ENCODE measurements at places on chromosomes 12 and 14.

DNA sequence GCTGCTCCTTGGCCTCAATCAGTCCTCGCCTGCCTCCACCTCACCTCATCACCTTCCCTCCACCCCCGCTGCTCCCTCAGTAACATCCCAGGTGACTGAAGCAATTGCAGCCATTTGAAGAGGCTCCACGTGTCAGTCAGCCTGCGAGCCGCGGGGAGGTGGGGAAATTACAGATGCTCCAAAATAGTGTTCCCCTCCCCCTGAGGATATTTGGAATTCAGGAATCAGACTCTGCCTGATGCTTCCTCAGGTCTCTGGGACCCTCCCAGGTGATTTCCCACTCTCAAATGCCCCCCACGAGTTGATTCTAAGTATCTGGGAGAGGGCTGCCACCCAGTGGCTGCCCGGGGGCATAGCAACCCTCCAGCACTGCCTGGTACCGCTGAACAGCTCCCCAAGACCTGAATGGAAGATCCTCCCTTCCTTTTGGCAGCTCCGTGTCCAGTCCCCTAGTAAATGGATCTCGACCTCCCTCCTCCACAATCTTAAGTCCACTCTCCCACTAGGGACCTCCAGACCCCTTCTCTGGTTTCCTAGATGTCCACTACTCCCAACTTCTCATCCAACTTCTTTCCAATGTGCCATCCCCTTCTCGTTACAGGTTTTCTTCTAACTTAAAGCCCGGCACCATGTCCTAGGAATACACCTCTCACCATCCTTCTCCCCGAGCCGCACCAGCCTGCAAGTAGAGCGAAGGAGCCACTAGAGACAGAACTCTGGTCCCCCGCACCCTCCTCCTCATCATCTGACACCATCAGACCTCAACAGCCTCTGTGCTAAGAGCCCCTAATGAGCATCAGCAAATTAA lies 1.4 kb upstream of the ASIC1 start:
- DNase-seq, result no peak

DNA sequence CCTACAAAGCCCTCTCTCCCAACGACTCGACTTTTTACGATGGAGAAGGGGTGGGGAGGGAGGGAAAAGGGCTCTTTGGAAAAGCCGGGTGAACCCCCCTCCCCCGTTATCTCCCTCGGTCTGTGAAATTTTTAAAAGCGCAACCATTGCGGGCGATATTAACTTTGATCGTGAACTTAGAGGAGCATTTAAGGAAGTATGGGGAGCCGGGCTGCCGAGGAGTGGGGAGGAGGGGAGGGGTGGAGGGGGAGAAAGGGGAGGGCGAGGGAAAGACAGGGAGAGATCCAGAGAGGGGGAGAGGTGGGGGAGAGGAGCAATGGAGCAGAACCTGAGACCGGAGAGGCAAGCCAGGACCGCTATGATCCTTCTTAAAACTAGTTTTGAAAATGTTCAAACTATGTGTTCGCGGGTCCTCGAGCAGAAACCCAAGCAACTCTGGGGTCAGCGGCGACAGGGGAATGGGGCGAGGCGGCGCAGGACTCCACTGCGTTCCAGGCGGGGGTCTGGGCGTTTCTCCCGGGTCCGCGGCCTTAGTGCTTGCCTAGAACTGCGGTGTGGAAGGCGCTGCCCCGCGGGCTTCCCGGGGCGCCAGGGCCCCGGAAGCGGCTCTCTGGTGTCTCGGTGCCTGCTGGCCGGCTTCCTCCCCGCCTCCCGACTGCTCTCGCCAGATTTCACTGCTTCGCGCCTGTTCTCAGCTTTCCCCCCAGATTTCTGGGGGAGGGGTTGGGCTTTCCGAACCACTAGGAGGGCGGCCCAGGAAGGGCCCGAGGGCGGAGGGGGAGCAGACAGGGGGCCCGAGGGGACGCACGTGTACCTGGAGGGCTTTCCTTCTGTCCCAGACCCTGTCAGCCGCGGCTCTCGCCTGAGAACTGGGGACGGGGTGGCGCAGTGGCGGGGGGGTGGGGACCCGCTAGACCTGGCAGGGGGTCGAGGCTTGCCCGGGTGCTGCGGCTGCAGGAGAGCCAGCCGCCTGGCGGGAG lies at the start of gene HOTAIR:
HOTAIR (minus strand) TSS at position 871 of the 980 bp plus-strand sequence.
- DNase-seq, result no peak

DNA sequence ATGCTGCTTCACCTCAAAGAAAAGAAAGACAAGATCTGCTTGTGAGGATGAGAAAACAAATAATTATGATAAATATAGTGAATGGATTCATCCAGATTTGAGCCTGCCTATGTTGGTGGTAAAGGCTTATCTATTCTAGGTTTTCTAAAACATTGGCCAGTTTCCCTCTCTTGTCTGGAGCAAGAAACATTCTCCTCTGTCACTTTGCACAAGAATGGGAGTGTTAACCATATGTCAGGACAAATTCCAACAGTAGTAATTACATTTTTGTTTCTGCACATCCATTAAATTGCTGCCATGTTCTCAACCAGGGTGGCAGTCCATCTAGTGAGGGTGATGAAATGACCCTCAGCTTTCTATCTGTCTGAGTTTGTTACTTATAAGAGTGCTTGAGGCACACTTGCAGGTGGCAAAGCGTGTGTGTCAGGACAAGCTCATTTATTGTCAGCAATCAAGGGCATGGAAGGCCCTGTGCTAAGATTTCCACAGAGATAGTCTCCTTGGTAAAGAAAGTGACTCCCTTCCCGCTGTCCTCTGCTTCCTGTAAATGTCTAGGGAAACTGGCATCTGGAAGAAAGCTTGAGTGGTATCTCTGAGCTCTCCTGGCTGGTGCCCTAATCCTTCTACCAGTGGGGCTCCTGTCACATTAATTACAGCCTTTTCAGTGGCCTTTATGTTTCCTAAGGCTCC lies 502.1 kb upstream of the FLRT2 start:
- DNase-seq, result no peak

DNA sequence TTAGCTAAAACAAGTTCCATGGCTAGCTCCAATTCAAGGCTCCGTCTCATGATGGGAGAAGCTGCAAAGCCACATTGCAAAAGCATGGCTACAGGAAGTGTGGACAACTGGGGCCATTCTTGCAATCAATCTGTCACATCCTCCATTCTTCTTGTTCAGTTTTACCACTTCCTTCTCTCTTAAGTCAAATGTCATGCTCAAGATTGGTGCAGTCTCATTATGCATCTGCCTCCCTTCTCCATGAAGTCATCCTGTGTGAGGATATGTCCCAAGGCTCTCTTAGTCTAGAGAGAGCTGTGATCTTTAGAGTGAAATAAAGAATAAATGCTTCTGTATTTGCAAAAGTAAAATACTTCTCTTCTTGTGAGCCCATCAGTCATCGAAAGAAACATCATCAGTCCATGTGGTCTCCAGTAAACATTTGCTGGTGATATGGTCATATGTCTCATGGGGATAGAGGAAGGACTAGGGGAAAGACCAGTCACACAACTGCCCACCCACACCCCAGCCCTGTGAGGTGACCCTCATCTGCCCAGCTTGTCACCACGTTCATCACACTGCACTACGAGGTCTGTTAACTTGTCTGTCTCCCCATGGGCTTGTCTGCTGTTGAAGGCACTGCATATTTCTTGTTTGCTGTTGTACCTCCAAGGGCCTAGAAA lies 303.0 kb downstream of the NUAK1 start:
- DNase-seq, result no peak

DNA sequence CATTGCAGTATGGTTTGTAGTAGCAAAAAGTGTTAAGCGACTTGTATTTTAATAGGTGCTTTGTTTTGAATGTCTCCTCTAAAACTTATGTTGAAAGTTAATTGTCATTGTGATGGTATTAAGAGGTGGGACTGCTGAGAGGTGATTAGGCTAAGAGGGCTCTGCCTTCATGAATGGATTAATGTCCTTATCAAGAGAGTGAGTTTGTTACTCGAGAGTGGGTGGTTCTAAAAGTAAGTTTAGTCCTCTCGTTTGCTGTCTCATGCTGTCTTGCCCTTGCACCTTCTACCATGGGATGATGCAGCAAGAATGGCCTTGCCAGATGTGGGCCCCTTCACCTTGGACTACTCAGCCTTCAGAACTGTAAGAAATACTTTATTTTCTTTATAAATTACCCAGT lies 17.4 kb downstream of the ZDHHC17 start:
- DNase-seq, result no peak

DNA sequence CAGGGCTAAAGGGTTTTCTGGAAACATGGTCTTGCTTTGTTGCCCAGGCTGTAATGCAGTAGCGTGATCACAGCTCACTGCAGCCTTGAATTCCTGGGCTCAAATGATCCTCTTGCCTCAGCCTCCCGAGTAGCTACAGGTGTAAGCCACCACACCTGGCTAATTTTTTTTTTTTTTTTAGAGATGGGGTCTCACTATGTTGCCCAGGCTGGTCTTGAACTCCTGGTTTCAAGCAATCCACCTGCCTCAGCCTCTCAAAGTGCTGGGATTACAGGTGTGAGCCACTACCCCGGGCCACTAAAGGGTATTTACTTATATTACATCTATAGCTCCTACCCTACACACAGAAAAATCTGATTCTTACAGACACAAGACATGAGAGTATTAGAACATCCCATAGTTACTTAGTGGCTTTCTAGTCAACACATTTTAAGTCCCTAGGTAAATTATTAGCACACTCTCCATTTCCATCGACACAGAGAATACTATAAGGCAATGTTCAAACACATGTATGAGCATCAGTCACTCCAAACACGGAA lies 6.2 kb upstream of the DCAF11 start:
- DNase-seq, result no peak

DNA sequence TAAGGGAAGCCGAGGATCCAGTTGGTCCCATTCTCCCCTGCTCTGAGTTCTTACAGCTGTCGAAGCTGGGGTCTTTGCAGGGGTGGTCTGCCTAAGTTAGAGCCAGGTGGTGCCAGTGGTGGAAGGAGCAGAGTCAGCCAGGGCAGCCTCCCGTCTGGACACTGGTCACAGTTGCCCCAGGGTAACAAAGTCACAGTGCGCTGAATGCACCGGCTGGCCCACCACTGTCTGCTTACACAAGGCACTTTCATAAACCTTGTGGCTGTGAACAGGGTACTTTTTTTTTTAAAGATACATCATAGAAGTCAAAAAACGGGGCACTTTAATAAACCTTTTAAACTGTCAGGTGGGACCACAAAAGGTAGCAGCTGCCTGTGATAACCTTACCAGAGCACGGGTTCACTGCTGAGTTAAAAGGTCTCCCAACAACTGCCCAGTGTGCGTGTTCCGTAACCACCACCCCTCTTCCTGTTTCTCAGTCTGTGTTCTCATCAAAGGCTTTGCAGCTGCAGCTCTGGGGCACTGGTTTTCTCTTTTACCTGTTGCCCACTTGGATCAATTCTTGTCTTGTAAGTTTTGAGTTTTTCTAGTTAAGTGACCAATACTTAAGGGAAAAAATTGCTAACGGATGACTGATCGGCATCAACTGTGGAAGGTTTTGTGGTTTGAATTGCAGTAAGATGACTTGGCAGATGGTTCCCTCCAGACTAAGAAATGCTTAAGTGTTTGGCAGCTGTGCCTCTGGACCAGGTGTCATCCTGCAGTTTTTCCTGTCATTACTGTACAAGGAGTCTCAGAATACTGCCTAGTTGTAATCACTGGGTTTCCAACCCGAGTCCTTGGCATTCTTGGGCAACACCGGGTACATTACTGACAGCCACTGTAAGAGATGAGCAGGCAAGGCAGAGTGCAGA lies 55.9 kb downstream of the DYNC1H1 start:
- DNase-seq, result no peak

- no peak for DNase-seq
These were observed 46.7 kb downstream of the EML5 start for GRCh38 chr14:88746052-88746451.

DNA sequence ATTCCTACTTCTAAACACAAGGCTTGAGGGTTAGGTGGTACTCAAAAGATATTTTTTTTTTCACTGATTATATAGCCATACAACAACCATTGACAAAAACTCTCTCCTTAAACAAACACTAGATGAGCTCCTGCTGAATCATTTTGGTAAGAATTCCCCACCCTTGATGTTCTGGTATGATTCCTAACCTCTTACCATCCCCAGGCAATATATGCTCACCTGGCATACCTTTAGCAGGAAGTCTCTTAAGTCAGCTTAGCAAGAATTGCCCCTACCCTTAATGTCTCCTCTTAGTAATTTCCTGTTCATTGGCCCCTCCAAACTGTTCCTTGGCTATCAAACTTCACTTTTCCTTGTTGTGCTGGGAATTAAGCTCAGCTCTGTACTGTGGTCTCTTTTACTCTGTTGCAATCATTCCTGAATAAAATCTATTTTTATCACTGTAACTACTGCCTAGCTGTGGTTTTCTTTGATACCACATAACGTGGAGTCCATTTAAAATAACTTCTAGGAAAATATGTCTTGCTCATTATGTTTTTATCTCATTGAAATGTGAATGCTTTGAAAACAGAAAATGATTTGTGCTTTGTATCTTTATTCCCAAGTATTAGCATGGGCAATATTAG lies 712.6 kb downstream of the SLC16A7 start:
- no peak for DNase-seq

DNA sequence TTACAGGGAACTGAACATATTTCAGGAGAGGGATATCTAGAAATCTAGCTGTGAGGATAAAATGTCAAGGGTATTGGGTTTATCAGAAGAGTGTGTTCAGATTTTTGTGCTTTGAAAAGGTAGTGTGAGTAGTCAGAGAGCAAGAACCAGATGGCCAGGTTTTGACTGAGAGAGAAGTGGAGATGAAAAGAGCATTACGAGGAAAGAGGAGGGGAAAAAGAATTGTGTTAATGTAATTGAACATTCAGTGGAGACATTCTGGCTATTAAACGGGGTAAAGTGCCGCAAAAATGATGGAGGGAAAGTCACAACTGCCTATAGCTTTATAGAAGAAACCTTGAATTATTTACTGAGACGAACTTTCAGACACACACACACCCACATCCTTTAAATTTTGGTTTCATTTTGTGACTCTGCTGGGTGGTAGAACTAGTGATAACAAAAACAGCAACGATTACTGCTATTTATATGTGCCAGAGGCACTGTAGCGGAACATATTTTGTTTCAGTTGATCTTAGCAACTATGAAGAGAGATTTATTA lies 213.6 kb downstream of the ERC1 start:
- no peak for DNase-seq

DNA sequence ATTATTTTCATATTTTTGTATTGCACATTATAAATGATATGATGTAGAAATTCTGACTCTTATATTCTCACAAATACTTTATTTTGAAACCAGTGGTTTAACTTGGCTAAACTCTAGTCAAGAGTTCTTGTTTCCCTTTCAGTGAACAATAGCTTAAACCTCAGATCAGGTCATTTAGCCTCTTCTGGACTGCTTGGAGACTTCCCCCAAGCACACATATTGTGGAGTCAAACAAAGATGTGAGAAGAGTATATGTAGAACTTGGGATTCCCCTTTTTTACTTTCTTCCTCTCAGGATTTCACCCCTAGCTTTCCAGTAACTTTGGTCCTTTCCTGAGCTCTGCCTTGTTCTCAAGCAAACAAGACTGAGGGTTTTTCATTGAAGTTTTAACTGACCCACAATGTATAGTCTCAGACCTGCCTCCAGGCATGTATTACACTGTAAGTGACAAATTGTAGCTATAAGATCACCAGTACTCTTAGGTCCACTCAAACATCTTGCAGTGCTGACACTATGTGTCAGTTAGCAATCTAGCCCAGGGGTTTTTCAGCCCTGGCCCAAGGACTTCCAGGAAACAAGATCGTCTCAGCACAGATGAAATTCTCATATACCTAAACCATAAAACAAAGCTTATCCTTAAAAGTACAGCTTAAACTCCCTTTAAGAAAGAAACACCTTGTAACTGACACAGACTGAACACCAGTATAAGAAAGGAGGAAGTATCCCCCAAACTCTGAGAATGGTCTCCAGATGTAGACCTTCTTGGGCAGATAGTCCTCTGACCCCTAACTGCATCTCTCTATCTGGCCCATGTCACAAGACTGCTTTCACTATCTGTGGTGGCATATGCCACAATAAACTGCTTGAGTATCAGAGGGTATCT lies 98.6 kb downstream of the SLC6A15 start:
- DNase-seq, result no peak
